Activated CD8-positive, alpha-beta memory T cell treated with anti-CD3 and anti-CD28 coated beads for 1 hour (primary cell): ENCODE measurements at places on chromosomes 4 and X.

- no peak for DNase-seq
Measured at GRCh38 chr4:91598696-91599095, 705.1 kb upstream of the GRID2 start.

GRCh38 chrX:66013194-66013816 is 26.6 kb downstream of the VSIG4 start:
- no peak for DNase-seq

DNA sequence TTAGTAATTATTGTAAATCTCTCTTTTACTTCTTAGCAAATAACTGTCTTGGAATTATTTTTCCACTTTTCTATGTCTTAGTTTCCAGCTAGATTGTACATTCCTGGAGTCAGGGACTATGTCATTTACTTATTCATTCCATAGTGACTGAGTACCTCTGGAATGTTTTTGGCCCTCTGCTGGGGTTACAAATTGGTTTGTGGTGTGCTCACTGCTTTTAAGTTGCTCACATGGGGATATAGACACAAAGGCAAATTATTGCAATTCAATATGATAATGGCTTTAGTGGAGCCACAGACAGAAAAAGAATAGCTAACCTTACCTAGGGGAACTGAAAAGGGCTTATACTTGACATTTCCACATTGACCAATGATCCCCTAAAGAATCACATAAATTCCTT is 63.7 kb upstream of the PDGFRA start:
- DNase-seq = no peak

GRCh38 chrX:152480269-152481212 is 29.4 kb upstream of the GABRA3 start:
- no peak for DNase-seq

- DNase-seq = no peak
Measured at GRCh38 chr4:116847616-116848015, 237.8 kb downstream of the TRAM1L1 start.

- DNase-seq = no peak
Measured at GRCh38 chr4:98093662-98094061, 49.6 kb downstream of the STPG2 start.
